ENCODE measurements at places on chromosomes 6 and 20.

- DNase-seq, result no peak
Observed at GRCh38 chr6:42530296-42530695, 33.5 kb upstream of the UBR2 start.

DNA sequence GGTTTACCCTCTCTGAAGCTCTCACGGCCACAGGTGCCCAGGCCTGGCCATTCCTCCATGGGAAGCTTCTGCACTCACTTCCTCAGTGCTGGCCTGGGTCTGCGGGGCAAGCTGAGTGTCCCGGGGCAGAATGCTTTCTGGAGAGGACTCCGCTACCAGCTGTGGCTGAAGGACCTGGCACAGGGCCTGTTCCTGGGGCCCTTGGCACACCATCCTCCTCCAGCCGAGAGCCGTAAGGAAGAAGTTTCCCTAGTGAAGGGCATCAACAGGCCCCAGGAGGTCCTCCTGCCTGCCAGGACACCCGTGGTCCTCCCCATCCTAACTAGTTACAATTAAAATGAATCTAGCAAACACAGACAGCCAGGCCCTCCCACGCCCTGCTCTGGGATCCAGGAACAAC lies 14.0 kb upstream of the KCNK15 start:
- no peak for DNase-seq

GRCh38 chr6:86331919-86332318 lies 605.4 kb upstream of the HTR1E start:
- no peak for DNase-seq

DNA sequence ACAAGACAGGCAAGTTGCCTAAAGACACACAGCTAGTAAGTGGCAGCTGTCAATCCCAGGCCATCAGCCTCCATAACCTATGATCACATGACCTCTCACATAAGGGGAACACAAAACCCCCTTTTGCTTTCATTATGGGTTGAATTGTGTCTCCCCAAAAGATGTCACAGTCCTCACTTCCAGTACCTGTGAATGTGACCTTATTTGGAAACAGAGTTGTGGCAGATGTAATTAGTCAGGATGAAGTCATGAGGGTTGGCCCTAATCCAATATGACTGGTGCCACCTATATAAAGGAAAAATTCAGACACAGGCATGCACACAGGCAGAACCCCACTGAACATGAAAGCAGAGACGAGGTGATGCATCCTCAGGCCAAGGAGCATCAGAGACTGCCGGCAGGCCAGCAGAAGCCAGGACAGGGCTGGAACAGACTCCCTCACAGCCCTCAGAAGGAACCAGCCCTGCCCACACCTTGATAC lies 33.6 kb downstream of the GFOD1 start:
- DNase-seq, result no peak

DNA sequence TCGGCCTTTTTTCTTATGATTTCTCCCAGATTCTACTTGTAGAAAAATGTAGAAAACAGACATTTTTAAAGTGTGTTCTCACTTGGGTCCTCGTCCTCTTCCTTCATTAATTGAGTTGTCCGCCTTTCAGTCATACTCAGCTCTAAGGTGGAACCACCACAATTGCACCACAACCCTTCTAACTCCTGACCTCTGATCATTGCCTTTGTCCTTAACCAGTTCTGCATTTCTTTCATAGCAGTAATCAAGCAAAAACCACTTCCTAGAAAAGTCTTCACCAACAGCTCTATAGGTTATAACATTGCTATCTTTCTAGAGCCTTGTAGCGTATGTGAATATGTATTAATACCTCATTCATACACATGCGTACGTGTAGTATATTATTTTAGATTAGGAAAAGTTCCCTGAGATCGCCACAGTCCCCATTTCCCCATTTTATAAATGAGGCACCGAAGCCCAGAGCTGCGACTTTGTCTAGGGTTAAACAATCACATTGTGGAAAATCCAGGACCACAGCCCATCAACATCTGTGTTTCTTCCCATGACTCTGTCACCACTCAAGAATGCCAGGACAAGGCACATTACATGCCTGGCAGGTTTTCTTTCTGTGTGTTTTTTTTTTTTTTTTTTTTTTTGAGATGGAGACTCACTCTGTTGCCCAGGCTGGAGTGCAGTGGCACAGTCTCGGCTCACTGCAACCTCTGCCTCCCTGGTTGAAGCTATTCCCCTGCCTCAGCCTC lies 175.5 kb downstream of the BTBD3 start:
- DNase-seq, result no peak

DNA sequence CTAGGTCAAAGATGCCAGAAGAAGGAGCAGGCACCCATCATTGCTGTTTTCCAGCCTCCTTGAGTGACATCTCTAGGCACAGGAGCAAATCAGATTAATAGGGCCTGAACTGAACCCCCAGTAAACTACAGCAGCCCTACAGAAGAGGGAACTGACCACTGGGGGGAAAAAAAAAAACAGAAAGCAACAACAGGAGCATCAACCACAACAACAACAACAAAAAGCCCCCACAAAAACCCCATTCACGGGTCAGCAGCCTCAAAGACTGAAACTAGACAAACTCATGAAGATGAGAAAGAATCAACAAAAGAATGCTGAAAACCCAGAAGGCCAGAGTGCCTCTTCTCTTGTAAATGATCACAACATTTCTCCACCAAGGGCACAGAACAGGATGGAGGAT lies 537.4 kb upstream of the BTBD3 start:
- DNase-seq, result no peak
